ENCODE measurements at places on chromosomes 2 and 18. TPM values are rescaled to one million over a fixed set of nuclear protein-coding genes. Genes with fewer than 3 reads are reported as not detected.

Gene DSG4
- not detected for total RNA-seq

Gene B4GALT6
- total RNA-seq = 7.3 TPM

Gene DNAJC5G
- not detected for total RNA-seq

Gene SCG2
- total RNA-seq = 0.19 TPM

Gene SIGLEC15
- total RNA-seq = 0.32 TPM

Gene ALK
- 1.0 TPM for total RNA-seq

Gene ZAP70
- total RNA-seq = 1.3 TPM

Gene SH3YL1
- 16.7 TPM for total RNA-seq

Gene FKBP1B
- total RNA-seq = 5.0 TPM

Gene CTIF
- total RNA-seq = 196 TPM

Gene IRS1
- total RNA-seq = 17.0 TPM

Gene GALNT13
- 3.1 TPM for total RNA-seq

Gene C1GALT1C1L
- 2.5 TPM for total RNA-seq

Gene DPP4
- 6.9 TPM for total RNA-seq

Gene RIT2
- total RNA-seq = not detected

Gene ANO7
- total RNA-seq = 1.7 TPM

Gene LRP1B
- total RNA-seq = 0.22 TPM

Gene TLX2
- total RNA-seq = not detected

Gene CAPN14
- 0.10 TPM for total RNA-seq

Gene GRB14
- total RNA-seq = 21.7 TPM

Gene PTH2R
- not detected for total RNA-seq

Gene ZNF385B
- 0.39 TPM for total RNA-seq

Gene DARS1
- total RNA-seq = 62.8 TPM

Gene SAG
- not detected for total RNA-seq

Data from mesenteric fat pad (tissue), 1 donor.